NCI-H446 (cell line): ENCODE measurements at places on chromosomes 5 and 9.

- DNase-seq, result no peak
Observed at GRCh38 chr5:124952566-124952965, 206.1 kb upstream of the ZNF608 start.

DNA sequence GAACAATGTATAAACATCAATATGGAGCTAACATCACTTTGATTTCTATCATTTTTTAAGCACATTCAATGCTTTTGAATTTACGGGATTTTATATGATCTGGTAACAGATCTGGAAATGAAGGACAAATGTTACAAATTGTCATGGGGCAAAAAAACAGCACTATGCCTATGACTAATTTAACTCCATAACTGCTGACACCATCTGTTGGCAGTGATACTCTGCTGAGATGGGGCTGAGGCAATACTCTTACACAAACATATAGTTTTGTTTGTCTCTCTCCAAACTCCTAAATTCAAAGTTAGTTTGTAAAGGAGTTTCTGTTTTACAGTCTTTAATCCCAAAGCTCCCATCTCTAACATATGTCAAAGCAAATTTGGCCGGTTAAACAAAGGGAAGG lies 132.5 kb upstream of the FER start:
- no peak for DNase-seq

GRCh38 chr9:18739127-18739526 lies 265.2 kb downstream of the ADAMTSL1 start:
- DNase-seq, result no peak

DNA sequence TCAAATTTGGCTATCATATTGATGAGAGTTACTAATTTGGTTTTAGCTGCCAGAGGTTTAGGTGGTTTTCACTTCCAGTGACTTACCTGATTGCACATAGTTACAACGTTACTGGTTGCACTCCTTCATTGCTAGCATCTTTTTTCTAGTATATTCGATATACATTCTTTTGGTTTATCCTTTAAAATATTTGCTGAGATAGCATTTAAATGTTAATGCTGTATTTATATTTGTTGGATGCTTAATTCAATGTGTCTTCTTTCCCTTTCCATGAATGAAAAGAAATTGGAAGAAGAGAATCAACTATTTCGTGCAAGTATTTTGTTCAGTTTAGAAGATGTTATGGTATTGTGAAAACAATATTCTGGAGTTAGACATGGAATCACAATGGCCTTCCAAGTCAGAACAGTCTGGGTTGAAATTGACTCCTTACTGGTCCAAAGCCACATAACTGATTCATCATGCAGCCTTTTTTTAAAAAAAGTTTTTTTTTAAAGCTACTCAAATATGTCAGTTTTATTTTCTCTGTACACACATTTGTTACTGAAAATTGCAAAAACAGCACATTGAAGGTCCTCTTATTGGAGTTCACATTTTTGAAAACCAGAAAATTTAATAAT lies 2.2 kb downstream of the SPIN1 start:
- no peak for DNase-seq

DNA sequence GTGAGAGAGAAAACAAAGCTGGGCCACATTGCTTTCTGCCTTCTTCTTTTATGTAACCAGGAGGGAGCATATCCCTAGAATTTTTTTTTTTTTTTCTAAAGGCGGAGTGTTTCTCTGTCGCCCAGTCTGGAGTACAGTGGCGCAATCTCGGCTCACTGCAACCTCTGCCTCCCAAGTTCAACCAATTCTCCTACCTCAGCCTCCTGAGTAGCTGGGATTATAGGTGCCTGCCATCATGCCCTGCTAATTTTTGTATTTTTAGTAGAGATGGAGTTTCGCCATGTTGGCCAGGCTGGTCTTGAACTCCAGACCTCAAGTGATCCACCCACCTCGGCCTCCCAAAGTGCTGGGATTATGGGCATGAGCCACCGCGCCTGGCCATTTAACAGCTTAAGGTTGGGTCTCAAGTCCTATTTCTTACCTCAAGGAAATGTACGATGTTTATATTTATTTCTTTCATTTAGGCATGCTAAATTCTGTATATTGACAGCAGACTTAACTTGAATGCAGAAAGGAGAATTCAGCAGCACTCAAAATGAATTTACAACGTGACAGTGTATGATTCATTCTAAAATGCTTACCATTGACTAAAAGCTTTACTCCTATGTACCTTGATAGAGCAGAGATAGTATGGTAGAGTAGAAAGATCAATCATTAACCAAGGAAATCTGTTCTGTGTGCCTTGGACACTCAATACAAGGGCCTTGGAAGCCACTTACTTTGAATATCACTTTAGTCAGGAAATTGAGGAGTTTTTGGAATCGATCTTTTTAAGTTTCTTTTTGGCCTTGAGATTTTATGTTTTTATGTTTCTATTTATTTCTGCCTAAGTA lies 100.9 kb downstream of the F2RL2 start:
- no peak for DNase-seq

DNA sequence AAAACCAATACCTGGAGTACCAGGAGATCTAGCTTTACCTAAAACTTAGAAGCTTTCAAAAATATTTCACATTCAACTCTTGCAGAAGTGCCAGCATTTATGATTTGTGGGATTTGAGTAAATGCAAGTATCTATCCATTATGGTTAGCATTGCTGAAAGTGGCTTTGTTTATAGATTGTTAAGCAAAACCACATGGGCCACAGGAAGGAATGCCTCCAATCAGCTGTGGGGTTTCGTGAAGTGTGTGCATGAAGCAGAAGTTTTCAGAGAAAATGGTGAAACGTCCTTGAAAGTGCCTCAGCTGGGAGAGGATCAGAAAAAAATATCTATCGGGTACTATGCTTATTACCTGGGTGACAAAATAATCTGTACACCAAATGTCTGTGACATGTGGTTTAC lies 4.2 kb downstream of the LECT2 start:
- no peak for DNase-seq

DNA sequence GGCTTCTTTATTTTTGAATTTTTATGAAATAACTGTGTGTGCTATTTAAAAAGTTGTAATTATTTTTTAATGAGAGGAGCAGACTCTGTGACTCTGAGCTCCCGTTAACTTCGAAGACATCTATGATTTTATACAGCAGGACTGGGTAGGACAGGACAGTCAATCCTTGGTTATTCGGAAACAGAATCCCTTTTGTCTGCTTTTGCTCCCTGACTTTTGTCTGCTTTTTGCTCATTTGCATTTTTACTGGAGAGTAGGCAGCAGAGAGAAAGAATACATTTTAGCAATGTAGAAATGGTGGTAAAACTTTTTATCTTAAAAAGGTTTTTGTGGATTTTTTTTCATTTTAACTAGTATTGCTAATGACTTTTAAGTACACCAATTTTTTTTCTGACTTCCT lies 303.6 kb downstream of the ARHGAP26 start:
- no peak for DNase-seq

DNA sequence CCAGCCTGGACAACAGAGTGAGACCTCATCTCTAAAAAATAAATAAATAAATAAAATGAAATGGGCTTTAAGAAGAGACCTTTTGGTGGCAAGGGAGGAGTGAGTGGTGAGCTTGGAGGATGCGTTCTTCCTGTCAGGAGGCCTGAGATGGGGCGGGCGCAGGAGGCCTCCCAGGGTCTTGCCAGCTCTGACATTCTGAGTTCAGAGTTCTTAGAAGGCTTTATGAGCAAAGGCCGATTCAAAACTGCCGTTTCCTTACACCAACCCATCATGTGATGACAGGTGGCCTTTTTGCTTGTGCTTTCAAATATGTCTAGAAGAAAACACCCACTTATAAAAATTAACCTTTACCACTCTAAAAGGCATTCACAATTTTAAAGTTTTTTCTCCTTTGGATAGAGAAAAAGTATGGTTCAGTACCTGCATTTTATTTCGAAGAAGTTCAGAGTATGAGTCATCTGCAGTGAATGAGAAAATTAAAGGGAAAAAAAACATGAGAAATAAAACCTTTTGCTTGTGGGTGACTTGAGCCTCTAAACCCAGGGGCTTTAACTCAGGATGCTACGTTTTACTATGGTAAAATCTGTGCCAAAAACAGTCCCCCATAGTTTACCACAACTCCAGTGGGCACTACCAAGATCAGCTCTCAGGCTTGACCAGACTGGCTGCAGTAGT lies 157.4 kb upstream of the OTULINL start:
- DNase-seq, result no peak

- no peak for DNase-seq
Observed at GRCh38 chr5:1724822-1725602, 74.6 kb downstream of the MRPL36 start.

DNA sequence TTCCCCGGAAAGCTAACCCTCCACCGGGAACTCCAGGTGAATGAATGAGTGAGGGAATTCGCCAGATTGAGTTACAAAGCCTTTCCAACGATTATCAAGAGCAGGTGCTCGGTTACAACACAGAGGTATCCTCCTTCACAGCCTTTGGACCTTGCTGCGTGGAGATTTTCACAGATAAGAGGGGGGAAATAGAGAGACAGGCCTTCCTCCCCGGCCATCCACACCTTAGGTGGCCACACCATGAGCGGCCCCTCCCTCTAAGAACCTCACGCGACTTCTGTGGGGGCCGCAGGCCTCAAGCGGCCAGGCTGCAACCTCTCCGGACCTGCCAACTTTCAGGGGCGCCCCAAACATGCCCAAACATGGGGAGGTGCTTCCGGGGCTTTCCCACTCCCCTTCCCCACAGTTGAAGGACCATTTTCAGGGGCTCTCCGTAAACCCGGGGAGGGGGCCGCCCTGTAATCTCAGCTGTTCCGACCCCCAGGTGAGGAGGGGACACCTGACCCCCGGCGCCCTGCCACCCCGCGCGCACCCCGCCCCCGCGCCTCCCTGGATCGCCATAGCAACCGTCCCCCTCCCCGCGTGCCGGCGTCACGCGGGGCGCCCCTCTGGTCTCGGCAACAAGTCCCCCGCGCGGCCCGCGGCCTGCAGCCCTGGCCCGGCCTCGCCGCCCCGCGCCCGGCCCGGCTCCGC lies 603 bp downstream of the DENND1A start:
- no peak for DNase-seq

DNA sequence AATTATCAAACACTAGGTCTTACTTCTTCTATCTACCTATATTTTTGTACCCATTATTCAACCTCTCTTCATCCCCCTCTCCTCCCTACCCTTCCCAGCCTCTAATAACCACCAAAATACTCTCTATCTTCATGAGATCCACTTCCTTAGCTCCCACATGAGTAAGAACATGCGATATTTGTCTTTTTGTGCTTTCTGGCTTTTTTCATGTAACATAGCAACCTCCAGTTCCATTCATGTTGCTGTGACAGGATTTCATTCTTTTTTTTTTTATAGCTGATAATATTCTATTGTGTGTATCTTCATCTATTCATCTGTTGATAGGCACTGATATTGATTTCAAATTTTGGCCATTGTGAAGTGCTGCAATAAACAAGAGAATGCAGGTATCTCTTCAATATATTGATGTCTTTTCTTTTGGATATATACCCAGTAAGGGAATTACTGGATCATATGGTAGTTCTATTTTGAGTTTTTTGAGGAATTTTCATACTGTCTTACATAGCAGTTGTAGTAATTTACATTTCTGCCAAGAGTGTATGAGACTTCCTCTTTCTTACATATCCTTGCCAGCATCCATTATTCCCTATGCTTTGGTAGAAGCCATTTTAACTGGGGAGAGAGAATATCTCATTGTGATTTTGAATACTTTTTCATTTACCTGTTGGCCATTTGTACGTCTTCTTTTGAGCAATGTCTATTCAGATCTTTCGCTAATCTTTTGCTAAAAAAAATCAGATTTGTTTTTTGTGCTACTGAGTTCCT lies 156.8 kb downstream of the DCP2 start:
- DNase-seq, result no peak

- DNase-seq, result no peak
Observed at GRCh38 chr5:67337751-67338150, 141.2 kb upstream of the CD180 start.

DNA sequence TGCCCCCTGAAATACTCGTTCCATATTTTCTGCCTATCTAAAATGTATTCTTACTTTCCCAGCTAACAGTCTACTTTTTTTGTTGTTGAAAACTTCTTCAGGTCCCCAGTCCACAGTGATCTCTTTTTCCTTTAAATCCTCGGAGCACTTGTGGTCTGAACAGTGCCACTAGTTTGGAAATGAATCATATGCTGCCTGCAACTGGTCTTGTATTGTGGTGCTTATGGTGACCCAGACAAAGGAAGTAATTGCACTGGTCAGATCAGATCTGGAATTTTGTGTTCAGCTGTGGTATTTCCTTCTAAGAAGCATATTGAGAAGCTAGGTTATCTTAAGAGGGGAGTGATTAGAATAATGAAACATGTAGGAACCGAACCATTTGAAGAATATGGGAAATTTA lies 2.9 kb downstream of the UNC13B start:
- DNase-seq, result no peak

DNA sequence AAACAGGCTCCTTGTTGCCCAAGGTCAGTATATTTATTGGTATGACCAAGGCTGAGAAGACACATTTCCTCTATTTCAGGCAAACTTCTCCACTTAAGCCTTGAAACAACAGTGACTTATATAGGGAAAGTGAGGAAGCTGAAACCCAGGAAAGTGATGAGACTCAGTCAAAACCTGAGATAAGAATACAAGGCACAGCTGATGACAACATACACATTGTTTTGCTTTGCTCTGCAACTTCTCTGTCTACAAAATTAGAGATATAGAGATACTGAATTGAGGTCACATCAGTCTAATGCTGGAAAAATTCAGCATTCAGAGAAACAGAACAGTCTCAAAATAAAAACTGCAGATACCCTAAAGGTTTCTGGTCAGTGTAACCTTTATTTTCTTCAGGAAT lies 586.1 kb downstream of the DNAH5 start:
- no peak for DNase-seq

DNA sequence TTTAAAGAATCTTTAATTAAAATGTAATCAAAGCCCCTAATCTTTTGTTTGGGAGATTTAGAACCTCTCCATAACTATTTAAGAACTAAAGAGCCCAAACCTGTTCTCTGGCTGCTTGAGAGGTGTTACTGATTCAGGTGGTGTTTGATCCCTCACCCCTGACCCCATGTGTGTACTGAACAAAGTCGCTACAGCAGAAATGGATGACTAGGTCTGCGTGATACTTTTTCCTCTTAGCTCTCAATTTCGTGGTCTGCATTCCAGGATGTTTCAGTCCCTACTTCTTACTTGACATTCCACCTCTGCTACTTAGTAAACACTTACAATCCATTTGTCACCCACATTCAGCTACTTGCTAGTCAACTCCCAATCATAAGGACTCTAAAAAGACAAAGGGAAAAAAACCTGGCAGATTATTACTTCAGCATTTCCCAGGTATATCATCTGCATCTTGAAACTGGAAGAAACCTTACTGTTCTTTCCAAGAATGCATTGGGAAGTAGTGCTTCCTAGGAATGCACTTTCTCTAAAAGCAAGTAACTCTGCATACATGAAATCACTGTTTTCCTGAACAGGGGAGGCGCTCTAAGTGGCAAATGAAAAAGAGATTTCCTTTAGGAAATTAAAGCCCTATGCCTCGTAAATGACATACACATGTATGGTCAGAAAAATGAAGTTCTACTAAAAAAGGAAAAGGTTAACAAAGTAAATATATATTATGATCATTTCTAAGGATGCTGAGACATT lies 1091.6 kb downstream of the PTPRD start:
- no peak for DNase-seq
